Kidney tubule cell (primary cell): ENCODE measurements at places on chromosomes 16 and 17.

DNA sequence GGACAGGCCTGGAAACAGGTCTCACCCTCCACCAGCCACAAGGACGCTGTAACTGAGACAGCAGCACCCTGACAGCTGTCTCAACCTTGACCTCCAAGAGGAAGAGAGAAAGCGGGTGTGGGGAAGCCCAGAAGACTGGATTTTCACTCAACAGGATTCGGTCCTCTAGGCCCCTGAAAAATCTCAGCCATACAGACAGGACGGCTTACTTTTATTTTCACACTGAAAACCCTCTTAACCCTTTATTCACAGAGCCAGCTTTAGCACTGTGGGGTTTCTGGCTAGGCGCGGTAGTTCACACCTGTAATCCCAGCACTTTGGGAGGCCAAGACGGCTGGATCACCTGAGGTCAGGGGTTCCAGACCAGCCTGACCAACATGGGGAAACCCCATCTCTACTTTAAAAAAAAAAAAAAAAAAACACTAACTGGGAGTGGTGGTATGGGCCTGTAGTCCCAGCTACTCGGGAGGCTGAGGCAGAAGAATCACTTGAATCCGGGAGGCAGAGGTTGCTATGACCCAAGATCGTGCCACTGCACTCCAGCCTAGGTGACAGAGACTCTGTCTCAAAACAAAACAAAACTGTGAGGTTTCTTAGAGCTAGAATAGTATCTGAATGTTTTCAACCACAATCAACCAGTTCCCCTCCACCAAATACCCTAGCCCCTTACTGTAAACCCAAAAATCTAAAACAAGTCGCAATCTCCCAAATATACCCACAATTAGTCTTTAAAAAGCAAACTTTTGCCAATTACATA, 5.3 kb downstream of the ANKRD11 start:
- DNase-seq: no peak

- peak; percentile 69 for DNase-seq
These were observed 11.2 kb downstream of the CHD9NB start for GRCh38 chr16:53041320-53042051.

GRCh38 chr17:42288803-42289610, 709 bp downstream of the STAT5A start:
- DNase-seq: no peak

GRCh38 chr17:36602030-36602748, 806 bp downstream of the MRM1 start:
- DNase-seq: peak; percentile 44

- DNase-seq: no peak
These were observed 89.0 kb downstream of the C17orf67 start for GRCh38 chr17:56744721-56745120.

GRCh38 chr17:80529104-80529903, 15.3 kb upstream of the RPTOR start:
- DNase-seq: no peak

GRCh38 chr17:71260366-71260940, 860.4 kb upstream of the SOX9 start:
- no peak for DNase-seq

DNA sequence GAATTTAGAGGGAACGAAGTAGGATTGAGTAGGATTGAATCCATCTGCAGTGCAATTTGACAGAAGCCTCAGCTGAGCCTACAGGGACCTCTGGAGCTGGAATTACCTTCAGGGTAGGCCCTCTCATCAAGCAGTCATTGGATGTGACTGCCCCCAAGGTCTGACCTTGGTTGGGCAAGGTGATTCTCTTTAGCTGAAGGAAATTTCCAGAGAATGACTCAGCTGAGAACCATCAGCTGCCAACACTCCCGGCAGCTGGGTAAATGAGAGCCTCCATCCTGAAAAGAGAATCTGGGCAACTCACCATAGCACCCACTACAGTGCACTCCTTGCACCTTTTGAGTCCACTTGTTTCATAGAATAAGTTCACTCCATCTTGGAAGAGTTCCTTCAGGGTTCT, 113.5 kb upstream of the MED13 start:
- DNase-seq: peak; percentile 81

DNA sequence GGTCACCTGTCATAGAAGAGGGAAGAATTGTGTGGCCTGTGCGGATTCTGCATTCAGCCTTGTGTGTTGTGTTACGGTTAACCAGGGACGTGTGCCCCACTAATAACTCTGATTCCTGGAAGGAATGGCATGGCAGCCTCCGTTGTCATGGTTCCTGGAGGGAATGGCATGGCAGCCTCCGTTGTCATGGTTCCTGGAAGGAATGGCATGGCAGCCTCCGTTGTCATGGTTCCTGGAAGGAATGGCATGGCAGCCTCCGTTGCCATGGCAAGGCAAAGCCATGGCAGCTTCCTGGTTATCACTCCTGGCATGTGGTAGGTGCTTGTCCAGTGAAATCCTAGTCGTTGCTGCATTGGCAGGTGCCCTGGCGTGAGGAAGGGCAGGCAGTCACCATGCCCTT, 8.9 kb downstream of the SPG7 start:
- DNase-seq: no peak

DNA sequence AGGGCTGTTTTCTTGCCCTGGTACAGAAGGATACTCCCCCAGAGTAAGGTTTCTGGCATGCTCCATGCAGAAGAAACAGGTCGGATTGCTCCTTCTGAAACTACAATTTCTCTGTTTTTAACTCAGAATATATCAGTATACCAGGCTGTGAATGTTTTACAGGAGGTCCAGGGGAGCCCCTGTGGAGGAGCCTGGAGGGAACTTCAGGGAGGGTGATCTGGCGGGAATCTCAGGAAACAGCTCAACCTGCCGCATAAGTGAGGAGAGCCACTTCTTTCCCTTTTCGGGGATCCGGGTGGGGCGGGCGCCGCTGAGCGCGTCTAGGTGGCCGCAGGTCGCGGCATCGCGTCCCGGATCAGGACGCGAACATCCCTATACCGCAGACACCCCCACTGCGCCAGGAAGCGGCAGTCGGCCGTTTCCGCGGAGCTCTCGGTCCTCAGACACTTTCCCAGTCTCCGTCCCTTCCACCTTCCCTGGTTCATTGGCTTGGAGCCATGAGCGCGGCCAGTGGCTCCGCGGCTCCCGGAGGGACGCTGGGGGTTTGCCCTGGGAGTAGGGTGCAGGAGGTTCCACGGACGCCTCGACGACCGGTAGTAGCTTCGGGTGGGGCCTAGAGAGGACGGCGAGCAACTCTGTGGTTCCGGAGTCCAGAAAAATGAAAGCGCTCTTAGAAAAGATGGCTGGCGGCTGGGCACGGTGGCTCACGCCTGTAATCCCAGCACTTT, 3.1 kb upstream of the ZNF764 start:
- DNase-seq: peak; percentile 20

DNA sequence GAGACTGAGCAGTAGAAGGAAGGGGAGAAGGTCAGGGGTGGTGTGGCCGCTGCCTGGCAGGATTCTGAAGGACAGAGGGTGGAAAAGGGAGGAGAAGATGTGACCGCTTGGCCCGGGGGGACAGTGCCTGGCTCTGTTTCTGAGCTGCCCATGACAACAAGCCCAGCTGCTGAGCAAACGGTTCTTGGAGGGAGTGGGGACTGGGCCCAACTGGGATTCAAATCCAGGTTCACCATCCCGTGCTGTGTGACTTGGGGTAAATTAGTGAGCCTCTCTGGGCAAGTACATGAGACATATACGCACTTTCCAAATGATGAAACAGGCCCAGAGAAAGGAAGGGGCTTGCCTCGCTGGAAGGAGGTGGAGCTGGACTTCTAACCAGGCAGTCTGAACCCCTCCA, 23.3 kb downstream of the SEC14L5 start:
- DNase-seq: no peak

- DNase-seq: no peak
These were observed 66.8 kb downstream of the DNAH17 start for GRCh38 chr17:78510141-78511075.

DNA sequence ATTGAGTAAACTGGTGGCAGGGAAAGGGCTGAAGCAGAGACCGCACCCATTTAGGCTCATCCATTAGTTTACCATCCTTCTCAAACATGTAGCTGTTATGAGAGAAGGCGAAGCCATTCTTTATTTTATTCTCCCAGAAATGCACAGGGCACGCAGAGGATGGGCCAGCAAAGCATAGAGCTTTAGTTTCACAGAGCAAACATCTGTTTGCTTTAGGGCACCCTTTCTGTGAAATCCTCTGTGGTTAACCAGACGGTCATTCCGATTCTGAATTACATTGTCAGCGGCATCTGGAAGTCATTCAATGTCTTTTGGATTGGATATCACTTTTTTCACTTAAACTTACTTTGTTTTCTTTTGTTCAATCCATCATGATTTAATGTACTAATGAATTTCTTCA, 96.0 kb downstream of the TOX3 start:
- no peak for DNase-seq

- no peak for DNase-seq
These were observed 229.2 kb downstream of the COPRS start for GRCh38 chr17:31629696-31630470.

- peak; percentile 47 for DNase-seq
These were observed 14.7 kb upstream of the KLHDC4 start for GRCh38 chr16:87780385-87780989.

GRCh38 chr16:85859818-85860125, 39.2 kb upstream of the IRF8 start:
- no peak for DNase-seq
